ENCODE measurements at places on chromosomes 4 and X.

GRCh38 chr4:63020661-63021060, 1388.6 kb downstream of the TECRL start:
- no peak for DNase-seq

GRCh38 chr4:114389070-114389685, 209.4 kb upstream of the UGT8 start:
- no peak for DNase-seq

DNA sequence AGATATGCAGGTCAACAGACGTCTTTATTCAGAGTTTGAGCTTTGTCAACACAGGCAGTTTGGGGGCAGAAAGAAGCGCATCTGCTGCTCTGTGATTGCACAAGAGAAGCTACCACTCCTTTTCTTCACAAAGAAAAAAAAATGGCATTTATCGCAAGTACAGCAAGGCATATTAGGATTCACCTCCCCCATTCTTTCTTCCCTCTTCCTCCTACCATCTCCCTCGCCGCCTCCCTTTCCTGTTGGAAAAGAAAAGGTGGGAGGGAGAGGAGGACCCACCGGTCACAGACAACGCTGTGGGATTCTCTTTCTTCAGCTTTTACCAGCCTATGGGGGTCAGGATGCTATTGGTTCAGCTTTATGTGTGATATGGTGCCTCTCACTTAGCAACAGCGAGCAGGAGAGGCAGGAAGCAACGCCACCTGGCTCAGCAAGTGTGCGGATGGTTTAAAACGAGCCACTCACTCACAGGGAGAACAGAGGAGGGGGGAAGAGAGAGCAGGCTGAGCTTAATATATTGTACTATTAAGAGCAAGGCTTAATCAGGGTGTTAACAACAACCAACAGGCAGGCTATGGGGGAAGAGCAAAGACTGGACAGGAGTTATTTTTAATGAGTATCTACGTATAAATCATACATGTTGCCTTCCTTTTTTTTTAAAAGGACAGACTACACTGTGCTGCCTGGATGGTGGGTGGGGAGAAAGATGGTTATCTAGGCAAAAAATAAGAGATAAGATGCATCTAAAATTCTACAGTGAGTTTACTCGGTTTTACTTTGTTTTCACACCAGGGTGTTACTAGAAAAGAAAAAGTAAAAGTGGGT, 104.7 kb downstream of the MAML3 start:
- peak; percentile 37 for DNase-seq

DNA sequence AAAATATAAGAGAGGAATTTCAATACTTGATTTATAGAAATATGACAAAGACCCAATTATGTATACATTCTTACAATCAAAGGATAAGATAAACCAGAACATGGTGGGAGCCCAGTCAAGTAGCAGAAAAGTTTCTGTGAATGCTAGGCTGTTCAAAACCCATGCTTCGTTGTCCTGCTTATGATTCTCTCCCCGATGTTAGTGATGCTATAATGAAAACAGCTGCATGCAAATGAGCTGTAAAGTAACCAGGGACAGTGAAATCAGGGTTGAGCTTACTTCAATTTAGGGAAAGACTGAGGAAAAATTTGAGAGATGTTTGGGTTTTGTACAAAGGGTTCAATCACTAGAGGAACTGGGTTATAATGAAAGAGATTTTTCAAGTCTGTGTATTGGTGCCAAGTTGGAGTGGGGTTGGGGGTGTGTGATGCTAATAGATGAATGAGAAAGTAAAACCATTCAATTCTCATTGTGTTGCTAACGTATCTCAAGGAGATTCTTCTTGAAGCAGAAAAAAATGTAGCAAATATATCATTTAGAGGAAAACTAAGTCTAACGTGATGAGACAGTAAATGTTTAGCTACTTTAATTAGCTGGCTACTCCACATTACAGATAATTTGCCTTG, 59.3 kb upstream of the PPP1R2C start:
- DNase-seq, result no peak

- no peak for DNase-seq
Measured at GRCh38 chr4:5215321-5215720, 164.0 kb downstream of the STK32B start.

- DNase-seq, result peak; percentile 58
Measured at GRCh38 chr4:141569141-141569540, 67.2 kb upstream of the IL15 start.

- peak; percentile 22 for DNase-seq
Measured at GRCh38 chr4:121217351-121217750, 53.2 kb upstream of the TNIP3 start.

- DNase-seq, result peak; percentile 84
Measured at GRCh38 chr4:174828845-174829701, at the start of gene GLRA3. Gene GLRA3 (minus strand): TSS chr4:174829247. CDS start chr4:174828811, 436 bp downstream.

DNA sequence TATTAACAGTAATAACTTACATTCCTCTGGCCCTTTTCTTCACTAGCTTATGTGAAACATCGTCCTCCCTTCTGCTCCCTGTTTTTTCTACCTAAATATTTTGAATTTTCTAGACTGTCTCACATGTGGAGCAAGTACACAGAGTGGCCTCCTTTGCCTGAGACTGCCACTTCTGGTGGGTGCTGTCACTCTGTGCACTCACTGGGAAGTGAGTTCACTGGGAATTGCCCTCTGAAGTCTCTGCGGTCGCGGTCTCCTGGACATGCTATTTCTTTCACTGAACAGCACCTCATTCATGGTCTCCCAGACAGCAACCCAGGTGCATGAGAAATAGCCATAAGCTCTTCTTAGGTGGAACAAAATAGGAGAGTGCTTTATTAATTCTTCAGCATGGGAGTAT, 1179.7 kb upstream of the ADGRL3 start:
- no peak for DNase-seq
